Activated CD4-positive, alpha-beta T cell treated with anti-CD3 and anti-CD28 coated beads, Interleukin-2, amount 10 ng/mL, durations not matched to agents 7 days and 5 days (primary cell): ENCODE measurements at places on chromosomes 16 and 17.

DNA sequence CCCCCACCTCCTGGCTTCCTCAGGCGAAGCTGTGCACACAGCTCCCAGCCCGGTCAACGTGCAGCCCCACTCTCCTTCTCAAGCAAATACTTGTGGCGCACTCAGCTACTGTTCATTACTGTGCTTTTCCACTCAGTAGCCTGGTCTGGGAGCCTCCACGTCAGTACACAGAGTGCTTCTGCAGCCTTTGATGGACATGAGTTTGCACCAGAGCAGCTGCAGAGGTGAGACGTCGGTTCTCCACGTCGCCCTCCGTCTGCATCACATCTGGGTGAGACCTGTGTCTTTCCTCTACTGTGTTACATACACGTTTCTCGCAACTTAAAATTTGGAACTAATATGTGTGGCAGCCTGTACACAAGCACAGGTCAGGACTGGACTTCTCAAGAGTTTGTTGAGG lies 334.3 kb downstream of the C16orf95 start:
- H3K27me3 ChIP-seq, result no peaks in the 10 kb centered on the region
- H3K4me3 ChIP-seq, result no peak overlapping the region
- no peak overlapping the region for H3K27ac ChIP-seq
- no peak for DNase-seq

DNA sequence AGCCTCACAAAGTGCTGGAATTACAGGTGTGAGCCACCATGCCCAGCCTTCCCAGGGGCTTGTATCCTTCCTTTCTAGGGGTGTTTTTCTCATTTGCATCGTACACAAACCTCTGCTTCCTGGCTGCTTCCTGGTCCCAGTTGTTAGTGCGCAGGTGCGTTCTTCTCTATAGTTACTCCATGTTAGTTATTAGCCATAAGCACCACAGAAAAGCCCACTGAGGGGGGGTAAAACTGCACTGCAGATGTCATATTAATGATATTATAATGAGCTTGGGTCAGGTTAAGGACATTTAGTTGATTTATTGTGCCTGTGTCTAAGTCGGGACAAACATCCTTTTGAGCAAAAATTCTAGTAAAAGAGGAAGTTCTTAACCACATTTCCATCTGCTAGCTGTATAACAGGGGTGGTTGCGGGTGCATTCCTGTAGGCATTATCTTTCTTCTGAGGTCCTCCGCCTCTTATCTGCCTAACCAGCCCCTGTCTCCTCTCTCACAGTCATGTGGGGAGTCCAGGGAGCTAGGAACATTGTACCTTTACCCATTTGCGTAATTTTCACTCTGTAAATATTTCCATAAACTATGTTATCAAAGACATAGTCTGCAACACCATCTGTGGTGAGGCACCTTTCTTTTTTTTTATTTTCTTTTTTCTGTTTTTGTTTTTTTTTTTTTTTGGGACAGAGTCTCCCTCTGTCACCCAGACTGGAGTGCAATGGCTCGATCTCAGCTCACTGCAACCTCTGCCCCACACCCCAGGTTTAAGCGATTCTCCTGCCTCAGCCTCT lies 23.6 kb upstream of the ATF7IP2 start:
- H3K36me3 ChIP-seq, result peaks cover 7% of the 10 kb centered on the region
- H3K4me3 ChIP-seq, result peak overlapping the region; percentile 34
- H3K27ac ChIP-seq, result peak overlapping the region; percentile 76
- no peaks in the 10 kb centered on the region for H3K27me3 ChIP-seq
- H3K4me1 ChIP-seq, result peaks cover 20% of the 10 kb centered on the region

- no peak for DNase-seq
- no peak overlapping the region for H3K4me3 ChIP-seq
- no peaks in the 10 kb centered on the region for H3K27me3 ChIP-seq
- no peaks in the 10 kb centered on the region for H3K36me3 ChIP-seq
Observed at GRCh38 chr16:11432856-11433395, 87.7 kb downstream of the RMI2 start.

DNA sequence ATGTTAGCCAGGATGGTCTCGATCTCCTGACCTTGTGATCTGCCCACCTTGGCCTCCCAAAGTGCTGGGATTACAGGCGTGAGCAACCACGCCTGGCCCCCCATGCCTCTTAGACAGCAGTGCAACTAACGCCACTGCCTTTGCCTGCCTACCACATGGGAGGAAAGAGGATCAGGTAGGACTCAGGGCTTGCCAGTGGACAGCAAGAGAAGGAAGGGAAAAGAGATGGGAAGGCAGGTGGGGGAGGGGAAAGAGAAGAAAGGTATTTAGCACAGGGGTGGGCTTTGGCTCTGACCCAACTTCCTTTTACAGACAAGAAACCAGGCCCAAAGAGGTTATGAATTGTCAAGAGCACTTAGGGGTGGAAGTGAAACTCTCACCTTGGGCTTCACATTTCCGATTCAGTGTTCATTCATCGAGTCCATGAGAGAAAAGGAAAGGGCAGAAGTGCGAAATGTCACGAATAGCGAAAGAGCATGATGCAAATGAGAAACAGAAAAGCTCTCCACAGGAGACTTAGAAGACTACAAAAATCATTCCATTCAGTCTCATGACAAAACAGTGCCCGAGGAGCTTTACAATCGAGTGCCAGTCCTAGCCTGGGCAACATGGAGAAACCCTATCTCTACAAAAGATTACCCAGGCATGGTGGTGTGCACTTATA lies 36.4 kb downstream of the CDK5R1 start:
- peak overlapping the region; percentile 83 for H3K27ac ChIP-seq
- peak overlapping the region; percentile 37 for H3K4me3 ChIP-seq
- H3K36me3 ChIP-seq, result peaks cover 4% of the 10 kb centered on the region
- H3K27me3 ChIP-seq, result peaks cover 5% of the 10 kb centered on the region
- peaks cover 65% of the 10 kb centered on the region for H3K4me1 ChIP-seq

GRCh38 chr17:59754552-59754951 lies 47.1 kb downstream of the VMP1 start:
- peak overlapping the region; percentile 90 for H3K27ac ChIP-seq
- peaks cover 25% of the 10 kb centered on the region for H3K36me3 ChIP-seq
- peaks cover 67% of the 10 kb centered on the region for H3K4me1 ChIP-seq

GRCh38 chr16:30068333-30068732 lies 2.8 kb downstream of the ALDOA start:
- DNase-seq, result no peak
- H3K36me3 ChIP-seq, result peaks cover 62% of the 10 kb centered on the region
- peak overlapping the region; percentile 77 for H3K27ac ChIP-seq
- peaks cover 40% of the 10 kb centered on the region for H3K4me1 ChIP-seq
- peak overlapping the region; percentile 39 for H3K4me3 ChIP-seq
- no peaks in the 10 kb centered on the region for H3K27me3 ChIP-seq

GRCh38 chr17:17228521-17229279 lies 8.3 kb downstream of the FLCN start:
- H3K4me3 ChIP-seq, result no peak overlapping the region
- peaks cover 8% of the 10 kb centered on the region for H3K4me1 ChIP-seq
- H3K27me3 ChIP-seq, result no peaks in the 10 kb centered on the region
- H3K27ac ChIP-seq, result no peak overlapping the region

- H3K27ac ChIP-seq, result peak overlapping the region; percentile 37
- no peaks in the 10 kb centered on the region for H3K27me3 ChIP-seq
- peaks cover 68% of the 10 kb centered on the region for H3K4me1 ChIP-seq
- H3K4me3 ChIP-seq, result no peak overlapping the region
Observed at GRCh38 chr17:39098588-39098987, 52.8 kb downstream of the PLXDC1 start.

DNA sequence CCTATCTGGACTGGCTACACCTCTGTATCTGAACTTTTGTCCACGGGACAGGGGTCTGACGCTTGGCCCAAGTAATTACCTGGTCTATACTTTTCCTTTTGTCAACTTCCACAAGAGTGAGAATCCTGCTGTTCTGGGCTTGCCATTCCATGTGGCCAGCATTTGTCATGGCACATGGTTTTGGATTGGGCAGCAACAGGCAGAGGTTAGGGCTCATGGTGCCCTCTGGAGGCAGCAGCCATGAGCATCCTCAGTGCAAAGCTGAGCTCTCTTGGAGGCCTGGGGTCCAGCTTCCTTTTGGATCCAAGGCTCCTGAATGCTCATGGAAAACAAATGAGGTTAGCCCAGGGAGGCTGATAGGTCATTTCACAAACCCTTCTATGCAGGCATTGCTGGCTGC lies 7.5 kb upstream of the EDC4 start:
- peaks cover 15% of the 10 kb centered on the region for H3K36me3 ChIP-seq
- H3K27ac ChIP-seq, result no peak overlapping the region
- H3K4me3 ChIP-seq, result no peak overlapping the region
- peak; percentile 36 for DNase-seq

DNA sequence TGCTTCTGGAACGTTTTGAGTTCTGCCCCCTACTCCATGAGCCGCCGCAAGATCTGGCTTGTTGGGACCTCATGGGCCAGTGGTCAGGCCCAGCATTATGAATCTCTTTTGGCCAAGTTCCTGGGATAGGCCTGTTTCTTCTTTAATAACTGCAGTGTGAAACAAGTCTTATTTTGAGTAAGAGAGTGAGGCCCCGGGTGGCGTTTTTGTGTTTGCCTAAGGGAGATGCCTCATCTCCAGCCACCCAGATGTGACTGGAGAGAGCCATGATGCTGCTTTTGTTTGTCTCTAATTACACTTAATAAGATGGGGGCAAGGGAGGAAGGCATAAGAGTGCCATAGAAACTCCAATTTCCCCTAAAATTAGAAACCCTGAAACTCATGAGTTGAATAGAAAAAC lies 39.8 kb downstream of the KSR1 start:
- no peak overlapping the region for H3K27ac ChIP-seq
- peaks cover 29% of the 10 kb centered on the region for H3K36me3 ChIP-seq
- H3K4me1 ChIP-seq, result no peaks in the 10 kb centered on the region

DNA sequence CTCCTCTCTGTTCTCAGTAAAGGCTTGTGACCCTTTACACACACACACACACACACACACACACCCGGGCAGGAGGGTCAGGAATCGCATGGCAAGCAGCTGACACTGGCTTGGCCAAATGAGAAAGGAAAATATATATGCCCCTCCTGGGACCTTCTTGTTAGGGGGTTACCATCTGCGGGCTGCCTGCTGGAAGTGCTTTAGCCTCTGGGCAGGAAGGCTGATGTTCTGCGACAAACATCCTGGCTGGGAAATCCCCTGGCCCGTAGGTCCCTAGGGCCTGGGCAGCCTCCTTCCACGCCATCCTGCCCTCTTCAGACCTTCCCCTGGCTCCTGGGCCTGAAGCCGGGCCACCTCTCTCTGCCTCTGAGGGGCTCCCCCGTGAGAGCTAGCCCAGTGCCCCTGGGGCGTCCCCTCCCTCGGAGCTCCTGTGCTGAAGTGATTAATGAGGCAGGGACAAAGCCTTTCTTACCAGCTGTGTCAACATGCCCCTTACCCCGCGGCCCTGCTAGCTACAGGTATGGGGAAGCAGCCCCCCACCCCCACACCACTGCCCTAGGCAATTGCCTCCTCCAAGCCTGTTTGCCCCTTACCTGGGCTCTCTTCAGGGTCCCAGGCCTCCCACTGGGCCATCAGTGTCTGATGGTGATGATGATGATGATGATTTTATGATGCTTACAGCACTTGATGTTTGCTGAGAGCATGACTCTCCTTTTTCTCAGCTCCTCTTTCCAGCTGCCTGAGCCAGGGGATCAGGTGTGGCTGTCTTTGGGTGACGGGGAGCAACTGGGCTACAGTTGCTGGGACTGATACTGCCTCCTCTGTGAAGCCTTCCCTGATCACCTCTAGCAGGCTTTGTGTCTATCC lies 32.8 kb upstream of the ETV4 start:
- peak overlapping the region; percentile 58 for H3K27ac ChIP-seq
- H3K4me1 ChIP-seq, result peaks cover 22% of the 10 kb centered on the region
- DNase-seq, result no peak
- H3K27me3 ChIP-seq, result peaks cover 12% of the 10 kb centered on the region

GRCh38 chr17:72860778-72861177 lies 231.7 kb downstream of the SLC39A11 start:
- H3K27ac ChIP-seq, result no peak overlapping the region
- no peaks in the 10 kb centered on the region for H3K27me3 ChIP-seq
- DNase-seq, result no peak
- no peak overlapping the region for H3K4me3 ChIP-seq
- H3K4me1 ChIP-seq, result no peaks in the 10 kb centered on the region

DNA sequence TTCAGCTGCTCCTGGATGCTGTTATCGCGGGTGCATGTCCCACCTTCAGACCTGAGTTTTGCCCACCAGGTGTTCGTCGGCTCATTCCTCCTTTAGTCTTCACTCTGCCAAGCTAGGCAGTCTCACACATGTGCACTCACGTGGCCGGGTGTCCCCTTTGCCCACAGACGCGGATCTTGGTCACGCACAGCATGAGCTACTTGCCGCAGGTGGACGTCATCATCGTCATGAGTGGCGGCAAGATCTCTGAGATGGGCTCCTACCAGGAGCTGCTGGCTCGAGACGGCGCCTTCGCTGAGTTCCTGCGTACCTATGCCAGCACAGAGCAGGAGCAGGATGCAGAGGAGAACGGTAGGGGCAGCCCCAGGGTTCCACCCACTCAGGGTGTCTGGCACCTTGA lies 133.1 kb downstream of the ABCC6 start:
- no peak overlapping the region for H3K27ac ChIP-seq
- H3K4me1 ChIP-seq, result no peaks in the 10 kb centered on the region
- H3K27me3 ChIP-seq, result no peaks in the 10 kb centered on the region
- H3K36me3 ChIP-seq, result peaks cover 32% of the 10 kb centered on the region

- H3K4me3 ChIP-seq, result no peak overlapping the region
- H3K36me3 ChIP-seq, result peaks cover 21% of the 10 kb centered on the region
- H3K4me1 ChIP-seq, result no peaks in the 10 kb centered on the region
- no peaks in the 10 kb centered on the region for H3K27me3 ChIP-seq
Observed at GRCh38 chr17:6994118-6994598, 1.7 kb upstream of the ALOX12 start.

DNA sequence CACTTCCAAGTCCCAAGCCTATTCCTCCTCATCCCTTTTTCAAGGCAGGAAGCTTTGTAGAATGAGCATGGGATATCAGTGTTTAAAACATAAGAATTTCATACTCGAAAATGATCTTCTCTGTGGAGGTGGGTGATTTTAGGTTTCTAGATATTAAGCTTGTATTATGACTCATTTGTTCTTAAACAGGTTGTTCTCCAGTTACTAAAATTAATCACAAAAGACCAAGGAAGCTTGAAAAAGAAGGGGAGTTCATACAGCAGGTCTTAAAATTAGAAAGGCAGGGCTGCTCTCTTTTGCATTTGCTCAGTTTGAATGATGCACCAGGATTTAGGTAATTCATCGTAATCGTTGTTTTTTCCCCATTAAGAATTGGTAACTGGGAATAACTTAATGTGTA lies 208.7 kb downstream of the PRKCA start:
- peaks cover 38% of the 10 kb centered on the region for H3K36me3 ChIP-seq
- H3K27ac ChIP-seq, result no peak overlapping the region
- H3K4me1 ChIP-seq, result peaks cover 80% of the 10 kb centered on the region
- no peak overlapping the region for H3K4me3 ChIP-seq
- H3K27me3 ChIP-seq, result no peaks in the 10 kb centered on the region
- DNase-seq, result no peak

GRCh38 chr16:10675216-10675615 lies 19.5 kb downstream of the TEKT5 start:
- no peak overlapping the region for H3K4me3 ChIP-seq
- H3K4me1 ChIP-seq, result no peaks in the 10 kb centered on the region
- no peaks in the 10 kb centered on the region for H3K27me3 ChIP-seq
- no peak for DNase-seq
- no peak overlapping the region for H3K27ac ChIP-seq
- no peaks in the 10 kb centered on the region for H3K36me3 ChIP-seq
